ENCODE measurements at places on chromosomes 4 and X. TPM values are rescaled to one million over a fixed set of nuclear protein-coding genes. Genes with fewer than 3 reads are reported as not detected.

The RBM46 gene
- total RNA-seq = not detected

The RASGEF1B gene
- 8.1 TPM for total RNA-seq

The CPLX1 gene
- total RNA-seq = 6.6 TPM

The LIN54 gene
- total RNA-seq = 14.8 TPM

The PAPSS1 gene
- 150 TPM for total RNA-seq

The PCDH19 gene
- 0.80 TPM for total RNA-seq

The CFI gene
- total RNA-seq = 1.6 TPM

The WDR17 gene
- total RNA-seq = 6.9 TPM

The ARHGAP4 gene
- 43.0 TPM for total RNA-seq

The SLC2A9 gene
- not detected for total RNA-seq

The IGBP1 gene
- total RNA-seq = 35.2 TPM

The TSPAN6 gene
- total RNA-seq = 40.2 TPM

The CXCL5 gene
- not detected for total RNA-seq

The PNMA6A gene
- 6.3 TPM for total RNA-seq

The TAPT1 gene
- 54.0 TPM for total RNA-seq

The IBSP gene
- not detected for total RNA-seq

The CDKL5 gene
- 9.2 TPM for total RNA-seq

The RTL5 gene
- total RNA-seq = 8.4 TPM

The AFM gene
- total RNA-seq = 0.15 TPM

The CSAG1 gene
- not detected for total RNA-seq

The ALB gene
- total RNA-seq = not detected

The GPR173 gene
- total RNA-seq = 5.3 TPM

The NR3C2 gene
- total RNA-seq = 2.2 TPM

The SPANXN3 gene
- total RNA-seq = not detected

The KIF4A gene
- total RNA-seq = 66.9 TPM

The KANTR gene
- 15.4 TPM for total RNA-seq

The SLBP gene
- 89.5 TPM for total RNA-seq

Measured in A673 (cell line).